ENCODE measurements at places on chromosomes 4 and X.

GRCh38 chr4:121273191-121273590, 107.6 kb downstream of the QRFPR start:
- DNase-seq: no peak

GRCh38 chr4:29079260-29079659, 1640.9 kb upstream of the PCDH7 start:
- no peak for DNase-seq

- no peak for DNase-seq
Observed at GRCh38 chr4:147756417-147756816, 24.5 kb downstream of the ARHGAP10 start.

- no peak for DNase-seq
Observed at GRCh38 chrX:29962061-29962460, 253.3 kb upstream of the MAGEB2 start.

- DNase-seq: no peak
Observed at GRCh38 chr4:147138171-147138570, 192.5 kb upstream of the TTC29 start.

GRCh38 chr4:48129307-48130014, 4.6 kb downstream of the TXK start:
- DNase-seq: peak; percentile 74

Data from NB4 (cell line).